ENCODE measurements at places on chromosomes 16 and 17.

GRCh38 chr17:71427801-71428200 is 693.0 kb upstream of the SOX9 start:
- H3K4me1 ChIP-seq = no peaks in the 10 kb centered on the region
- H3K4me3 ChIP-seq = no peak overlapping the region
- H3K27ac ChIP-seq = no peak overlapping the region
- H3K27me3 ChIP-seq = no peaks in the 10 kb centered on the region
- no peak for DNase-seq
- H3K36me3 ChIP-seq = no peaks in the 10 kb centered on the region

GRCh38 chr16:4935241-4935855 is 1.6 kb downstream of the PPL start:
- H3K27me3 ChIP-seq = peaks cover 24% of the 10 kb centered on the region
- peak overlapping the region; percentile 29 for H3K4me3 ChIP-seq
- no peak for DNase-seq
- no peak overlapping the region for H3K27ac ChIP-seq
- peaks cover 2% of the 10 kb centered on the region for H3K36me3 ChIP-seq
- peaks cover 6% of the 10 kb centered on the region for H3K4me1 ChIP-seq

DNA sequence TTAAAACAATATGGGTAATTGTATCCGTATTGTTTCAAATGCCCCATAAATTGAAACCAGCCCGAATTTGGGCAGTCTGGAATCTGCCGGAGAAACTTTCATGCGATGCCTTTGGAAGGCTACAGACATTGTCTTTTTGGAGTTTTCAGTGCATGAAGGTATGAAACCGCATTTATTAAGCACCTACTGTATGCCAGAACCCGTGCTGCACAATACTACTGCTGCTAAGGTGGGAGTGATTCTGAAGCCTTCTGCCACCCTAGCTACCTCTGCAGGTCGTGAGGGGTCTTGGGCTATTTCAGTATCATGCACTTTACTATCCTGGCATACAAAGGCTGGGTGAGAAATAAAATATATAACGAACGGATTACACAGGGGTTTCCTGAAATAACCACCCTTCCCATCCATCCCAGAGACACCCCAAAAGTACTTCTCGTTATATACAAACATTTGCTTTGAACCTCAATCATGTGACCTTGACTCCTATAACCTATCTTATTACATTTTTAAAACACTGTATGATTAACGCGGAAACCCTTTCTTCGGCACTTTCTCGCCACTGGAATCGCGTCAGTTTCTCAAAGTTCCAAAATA is 1.0 kb upstream of the MSI2 start:
- H3K36me3 ChIP-seq = peaks cover 4% of the 10 kb centered on the region
- peak overlapping the region; percentile 96 for H3K27ac ChIP-seq
- peaks cover 29% of the 10 kb centered on the region for H3K4me1 ChIP-seq
- H3K27me3 ChIP-seq = no peaks in the 10 kb centered on the region
- DNase-seq = no peak

DNA sequence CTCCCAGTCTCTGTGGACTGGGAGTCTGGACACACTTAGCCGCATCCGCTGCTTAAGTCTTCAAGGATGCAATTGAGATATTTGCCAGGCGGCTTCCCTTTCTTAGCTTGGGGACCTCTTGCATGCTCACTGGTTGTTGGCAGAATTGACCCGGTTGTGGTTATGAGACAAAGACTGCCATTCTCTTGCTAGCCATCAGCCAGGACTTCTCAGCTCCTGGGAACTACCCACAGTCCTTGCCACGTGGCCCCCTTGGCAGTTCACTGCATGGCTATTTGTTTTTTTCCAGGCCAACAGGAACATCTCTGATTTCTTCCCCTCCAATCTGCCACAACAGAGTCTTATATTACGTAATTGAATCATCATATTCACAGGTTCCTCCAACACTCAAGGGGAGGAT is 25.5 kb downstream of the CACNG4 start:
- H3K36me3 ChIP-seq = no peaks in the 10 kb centered on the region
- no peak overlapping the region for H3K4me3 ChIP-seq
- DNase-seq = no peak
- no peaks in the 10 kb centered on the region for H3K4me1 ChIP-seq

- H3K27me3 ChIP-seq = no peaks in the 10 kb centered on the region
- peaks cover 27% of the 10 kb centered on the region for H3K36me3 ChIP-seq
- no peak overlapping the region for H3K4me3 ChIP-seq
- H3K27ac ChIP-seq = no peak overlapping the region
These were observed 10.4 kb downstream of the HAS3 start for GRCh38 chr16:69115837-69116236.

GRCh38 chr17:67289181-67289876 is 44.3 kb upstream of the HELZ start:
- no peak overlapping the region for H3K4me3 ChIP-seq
- no peak for DNase-seq
- H3K4me1 ChIP-seq = peaks cover 12% of the 10 kb centered on the region
- no peaks in the 10 kb centered on the region for H3K27me3 ChIP-seq
- no peaks in the 10 kb centered on the region for H3K36me3 ChIP-seq

- no peak for DNase-seq
- peaks cover 9% of the 10 kb centered on the region for H3K4me1 ChIP-seq
- H3K36me3 ChIP-seq = peaks cover 38% of the 10 kb centered on the region
- H3K27ac ChIP-seq = peak overlapping the region; percentile 13
- no peaks in the 10 kb centered on the region for H3K27me3 ChIP-seq
These were observed 21.9 kb downstream of the ZNF750 start for GRCh38 chr17:82817947-82818346.

- DNase-seq = no peak
- H3K27me3 ChIP-seq = no peaks in the 10 kb centered on the region
- H3K4me1 ChIP-seq = no peaks in the 10 kb centered on the region
These were observed 848 bp downstream of the DNASE1L2 start for GRCh38 chr16:2237102-2237482.

DNA sequence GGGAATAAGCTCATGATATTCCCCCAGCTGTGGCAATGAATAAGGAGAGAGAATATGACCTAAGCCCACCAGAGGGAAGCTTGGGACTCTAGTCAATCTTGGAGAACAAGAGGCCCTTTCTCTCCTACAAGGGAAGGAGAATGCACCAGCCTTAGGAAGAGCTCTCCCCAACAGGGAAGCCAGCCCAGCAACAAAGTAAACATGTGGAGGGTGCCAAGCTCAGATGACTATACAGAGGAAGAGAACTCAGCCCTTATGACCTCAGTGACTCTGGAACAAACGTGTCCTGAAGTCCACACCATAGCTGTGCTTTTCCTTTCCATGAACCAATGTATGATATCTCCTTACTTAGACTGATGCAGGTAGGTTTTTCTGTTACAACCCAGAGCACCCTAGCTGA is 219.7 kb downstream of the GSG1L start:
- no peaks in the 10 kb centered on the region for H3K4me1 ChIP-seq

All from memory B cell (primary cell).